OCI-M1 (cell line): ENCODE measurements at places on chromosomes 7 and 10.

DNA sequence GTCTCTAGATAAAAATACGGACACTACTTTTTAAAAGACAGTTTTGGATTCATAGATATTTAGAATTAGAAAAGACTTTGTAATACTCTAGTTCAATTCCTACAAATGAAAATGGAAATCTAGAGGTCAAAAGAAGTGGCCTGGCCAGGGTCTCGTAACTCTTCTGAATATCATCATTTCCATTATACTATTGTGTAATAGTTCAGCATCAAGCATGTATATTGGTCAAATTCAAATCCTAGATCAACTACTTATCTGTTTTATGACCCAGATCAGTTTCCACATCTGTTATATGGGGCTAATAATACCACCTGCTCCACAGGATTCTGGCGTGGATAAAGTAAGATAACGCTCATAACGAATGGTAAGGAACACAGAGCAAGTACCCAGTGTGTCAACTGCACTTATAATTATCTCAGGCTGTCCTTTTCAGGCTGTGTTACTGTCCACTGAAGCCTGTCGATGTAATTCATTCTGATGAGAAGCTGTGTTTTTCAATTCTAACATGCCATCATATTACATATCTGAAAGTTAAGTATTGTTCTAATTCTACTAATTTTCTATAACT is 54.3 kb downstream of the ARHGAP21 start:
- DNase-seq = no peak

- no peak for DNase-seq
Measured at GRCh38 chr7:44273681-44274622, 51.4 kb downstream of the CAMK2B start.

DNA sequence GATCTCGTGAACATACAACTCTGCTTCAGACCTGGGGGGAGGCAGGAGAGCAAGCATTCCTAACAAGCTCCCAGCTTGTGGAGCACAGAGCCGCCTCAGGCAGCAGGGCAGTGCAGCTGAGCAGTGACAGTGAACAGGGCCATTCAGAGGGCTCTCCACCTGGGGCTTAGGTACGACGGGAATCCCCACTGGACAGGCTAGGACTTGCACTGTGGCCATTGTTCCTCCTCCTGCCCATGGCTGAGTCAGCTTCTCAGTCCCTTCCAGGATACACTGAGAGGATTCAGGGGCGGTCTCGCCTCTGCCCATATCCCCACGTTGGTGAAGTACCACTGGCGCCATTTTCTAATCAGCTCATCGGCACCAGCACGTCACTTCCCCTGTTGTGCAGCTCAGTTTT is 71.1 kb downstream of the FIGNL1 start:
- DNase-seq = no peak

- DNase-seq = peak; percentile 15
Measured at GRCh38 chr7:2645274-2645868, 13.6 kb downstream of the TTYH3 start.

DNA sequence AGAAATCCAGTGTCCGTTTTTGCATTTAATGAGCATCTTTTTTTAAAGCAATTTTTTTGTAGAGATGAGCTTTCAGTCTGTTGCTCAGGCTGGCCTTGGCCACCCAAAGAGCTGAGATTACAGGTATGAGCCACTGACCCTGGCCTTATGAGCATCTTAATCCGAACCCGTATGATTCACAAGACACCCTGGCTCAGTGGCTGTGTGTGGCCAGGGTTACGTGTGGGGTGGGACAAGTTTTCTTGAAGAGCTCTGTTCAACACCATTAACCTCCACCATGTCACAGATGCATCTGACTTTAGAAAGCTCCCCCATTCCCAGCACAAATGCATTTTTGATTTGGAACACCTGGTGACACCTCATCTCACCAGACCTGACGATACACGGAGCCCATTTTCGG is 166.5 kb upstream of the PITRM1 start:
- DNase-seq = no peak

- no peak for DNase-seq
Measured at GRCh38 chr10:110074758-110075671, 67.2 kb downstream of the ADD3 start.

GRCh38 chr10:83469728-83470331 is 669.5 kb upstream of the GHITM start:
- no peak for DNase-seq
